NCI-H1092 (cell line): ENCODE measurements at places on chromosomes 3 and 15.

GRCh38 chr15:62619526-62619925 is 423.0 kb upstream of the TPM1 start:
- no peak for DNase-seq

DNA sequence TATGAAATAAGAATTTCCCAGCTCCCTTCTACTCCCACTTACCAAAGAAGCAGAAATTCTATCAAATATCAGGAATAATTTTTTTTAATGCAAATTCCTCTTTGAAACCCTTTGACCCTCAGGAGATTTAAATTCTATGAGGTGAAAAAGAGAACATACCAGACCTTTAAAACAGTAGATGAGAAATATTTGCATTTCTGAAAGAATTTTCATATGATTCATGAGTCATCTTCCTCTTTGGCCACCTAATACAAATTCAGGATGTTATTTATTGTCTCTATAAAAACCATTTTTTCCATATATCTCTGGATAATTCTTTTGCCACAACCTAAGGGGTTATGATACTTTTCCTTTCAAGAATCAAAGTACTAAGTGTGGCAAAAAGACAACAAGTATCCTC is 67.3 kb upstream of the ST3GAL6 start:
- DNase-seq, result no peak

GRCh38 chr15:87949151-87949574 is 307.4 kb downstream of the NTRK3 start:
- no peak for DNase-seq

- DNase-seq, result no peak
These were observed 24.7 kb upstream of the ZNF639 start for GRCh38 chr3:179297971-179298725.

DNA sequence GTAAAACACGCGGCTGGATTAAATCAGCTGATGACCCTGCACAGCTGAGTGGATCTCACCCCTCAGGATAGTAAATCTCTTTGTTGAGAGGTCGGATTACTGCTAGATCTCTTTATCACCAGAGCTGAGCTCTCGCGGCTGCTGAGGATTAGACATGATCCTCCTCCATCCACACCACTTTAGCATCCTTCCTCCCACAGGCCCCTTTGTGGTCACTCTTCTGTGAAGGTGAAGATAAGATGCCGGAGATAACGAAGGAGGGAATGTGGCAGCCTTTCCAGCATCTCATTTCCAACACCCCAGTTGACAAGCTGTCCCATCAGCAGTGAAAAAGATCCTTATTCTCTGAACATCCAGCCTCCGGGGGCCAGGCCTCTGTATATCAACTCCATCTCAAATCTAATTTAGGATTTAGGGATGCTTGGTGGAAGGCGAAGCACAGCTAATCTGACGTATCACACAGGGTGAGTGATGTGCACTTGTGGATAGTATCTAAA is 47.5 kb upstream of the SELENOK start:
- DNase-seq, result no peak

- no peak for DNase-seq
These were observed 423.4 kb upstream of the WNT5A start for GRCh38 chr3:55910543-55910942.

DNA sequence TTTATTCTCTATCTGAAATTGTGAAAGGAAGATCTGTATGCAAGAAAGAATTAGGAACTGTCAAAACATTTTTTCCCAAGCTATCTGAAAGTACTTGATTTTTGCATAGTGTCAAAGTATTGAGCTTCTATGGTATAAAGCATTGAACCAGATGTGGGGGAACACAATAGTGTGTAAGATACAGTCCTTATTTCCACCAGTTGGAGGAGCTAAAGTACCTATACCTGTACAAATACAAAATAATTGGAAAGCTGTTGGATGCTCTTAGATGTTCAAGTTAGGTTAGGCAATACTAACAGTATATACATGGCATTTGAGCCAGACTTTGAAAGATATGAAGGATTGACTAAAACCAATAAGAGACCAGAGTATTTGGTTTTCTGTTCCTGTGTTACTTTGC is 148.4 kb downstream of the B3GALNT1 start:
- DNase-seq, result no peak

DNA sequence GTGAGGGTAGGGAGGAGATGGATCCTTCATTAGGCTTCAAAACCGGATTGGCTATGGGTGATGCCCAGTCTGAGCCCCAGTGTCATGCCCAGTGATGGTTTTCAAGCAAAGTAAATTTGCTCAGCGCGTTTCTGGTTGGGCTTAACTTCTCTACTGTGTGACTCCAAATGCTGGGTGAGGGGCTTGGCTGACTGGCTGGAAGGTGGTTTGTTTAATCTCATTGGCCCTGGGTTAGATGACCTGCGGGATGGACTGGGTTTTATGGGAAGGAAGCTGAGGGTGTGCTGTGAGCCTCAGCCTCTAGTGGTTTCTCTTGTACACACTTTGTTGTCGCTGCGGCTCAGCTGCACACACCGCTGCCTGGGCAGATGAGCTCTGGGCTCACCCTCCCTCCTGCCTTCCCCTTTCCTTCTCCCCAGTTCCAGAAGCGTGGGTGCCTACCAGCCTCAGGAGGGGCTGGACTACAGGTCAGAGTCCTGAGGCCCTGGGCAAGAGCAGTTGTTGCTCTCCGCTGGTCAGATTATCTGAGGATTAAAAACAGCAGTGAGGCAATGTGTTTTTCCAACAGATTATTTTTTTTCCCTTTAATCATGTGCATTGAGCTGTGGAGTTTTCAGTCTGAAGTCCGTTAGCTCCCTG is 18.6 kb downstream of the PDIA5 start:
- DNase-seq, result no peak

DNA sequence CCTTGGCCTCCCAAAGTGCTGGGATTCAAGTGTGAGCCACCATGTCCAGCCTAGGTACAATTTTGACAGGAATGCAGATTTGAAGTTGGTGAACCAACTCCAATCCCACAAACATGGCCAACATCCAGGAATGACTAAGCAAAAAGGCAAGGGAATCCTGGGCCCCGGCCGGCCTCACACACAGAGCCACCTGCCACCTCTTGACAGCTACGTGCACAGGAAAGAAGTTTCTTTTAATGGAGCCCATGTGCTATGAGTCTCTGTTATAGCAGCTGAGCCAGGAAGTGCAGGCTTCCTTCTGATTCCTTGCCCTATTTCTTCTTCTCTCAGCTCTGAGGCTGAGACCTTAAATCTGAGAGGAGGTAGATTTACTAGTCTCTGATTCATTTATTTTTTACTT is 8.8 kb downstream of the TMEM40 start:
- DNase-seq, result no peak

- no peak for DNase-seq
These were observed 117.4 kb upstream of the ADAMTS9 start for GRCh38 chr3:64805248-64805647.

GRCh38 chr15:88378188-88378637 is 89.0 kb downstream of the MRPL46 start:
- no peak for DNase-seq
